Inflammatory macrophage treated with lipopolysaccharide for 1 hour (primary cell): ENCODE measurements at places on chromosomes 5 and 9.
A peak's percentile ranks its signal among the peaks of the same experiment; 100 is the strongest.

DNA sequence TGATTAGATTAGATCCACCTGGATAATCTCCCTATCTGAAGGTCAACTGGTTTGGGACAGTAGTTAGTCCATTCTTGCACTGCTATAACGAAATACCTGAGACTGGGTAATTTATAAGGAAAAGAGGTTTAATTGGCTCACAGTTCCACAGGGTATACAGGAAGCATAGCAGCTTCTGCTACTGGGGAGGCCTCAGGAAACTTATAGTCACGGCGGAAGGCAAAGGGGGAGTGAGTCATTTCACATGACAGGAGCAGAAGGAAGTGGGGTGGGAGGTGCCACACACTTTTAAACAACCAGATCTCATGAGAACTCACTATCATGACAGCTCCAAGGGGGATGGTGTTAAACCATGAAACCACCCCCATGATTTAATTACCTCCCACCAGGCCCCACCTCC, 9.9 kb downstream of the C9orf40 start:
- DNase-seq = peak; percentile 37

DNA sequence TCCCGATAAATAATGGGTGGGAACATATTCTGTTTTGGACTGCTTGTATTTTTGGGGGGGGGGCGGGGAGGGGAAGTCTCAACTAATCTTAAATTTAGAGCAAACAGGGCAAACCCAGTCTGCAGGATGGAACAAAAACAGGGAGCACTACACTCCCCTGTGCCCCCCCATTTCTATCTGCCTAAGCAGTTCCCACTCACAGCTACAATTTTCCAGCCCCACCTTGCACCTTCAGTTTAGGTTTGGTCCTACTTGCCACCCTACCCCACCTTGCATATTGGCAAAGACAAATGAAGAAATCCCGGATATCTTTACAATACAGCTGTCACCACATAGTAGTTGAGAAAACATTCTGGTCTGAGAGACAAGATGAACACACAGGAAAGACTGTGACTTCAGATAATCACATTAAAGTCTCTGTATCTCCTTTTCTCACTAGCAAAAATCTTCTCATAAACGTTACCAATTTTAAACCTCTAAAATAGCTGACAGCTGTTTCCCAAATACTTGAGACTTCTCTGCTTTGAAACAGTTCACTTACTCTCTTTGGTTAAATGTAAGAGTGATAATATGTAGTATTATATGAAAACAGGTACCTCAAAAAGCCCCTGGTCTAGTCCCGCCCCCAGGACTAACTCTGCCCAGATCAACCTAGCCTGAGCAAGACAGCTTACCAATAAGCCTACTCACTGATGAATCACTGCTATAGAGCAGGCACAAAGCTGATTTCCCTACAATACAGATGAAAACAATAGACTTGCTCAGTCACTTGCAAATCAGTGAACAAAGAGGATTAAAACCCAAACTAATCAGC, 5.2 kb upstream of the RAPGEF6 start:
- DNase-seq = no peak

DNA sequence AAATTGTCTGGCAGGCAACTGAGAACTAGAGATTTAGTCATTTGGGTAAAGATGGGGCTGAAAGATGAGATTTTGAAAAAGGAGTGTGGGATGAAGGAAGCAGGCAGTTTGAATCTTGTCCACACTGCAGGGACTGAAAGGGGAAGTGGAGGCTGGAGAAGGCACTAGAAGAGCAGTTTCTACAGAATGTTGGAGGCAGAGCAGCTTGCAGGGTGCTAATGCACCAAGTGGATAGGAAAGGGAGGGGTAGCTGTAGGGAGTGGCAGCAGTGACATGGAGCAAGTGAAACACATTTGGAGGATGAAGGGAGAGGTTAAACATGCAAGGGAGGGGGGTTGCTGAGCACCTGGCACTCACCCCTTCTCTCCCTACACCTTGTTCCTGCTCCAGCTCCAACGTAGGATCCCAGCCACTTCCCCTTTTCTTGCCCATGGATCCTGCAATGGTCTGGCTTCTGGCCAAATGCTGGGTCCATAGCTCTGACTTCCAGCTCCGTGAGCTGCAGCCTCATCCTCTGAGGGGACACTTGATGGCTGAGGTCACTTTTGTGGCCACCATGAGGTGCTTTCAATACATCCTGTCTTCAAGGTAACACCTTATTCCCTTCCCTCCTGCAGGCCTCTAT, 30.0 kb upstream of the FGD3 start:
- peak; percentile 19 for DNase-seq

DNA sequence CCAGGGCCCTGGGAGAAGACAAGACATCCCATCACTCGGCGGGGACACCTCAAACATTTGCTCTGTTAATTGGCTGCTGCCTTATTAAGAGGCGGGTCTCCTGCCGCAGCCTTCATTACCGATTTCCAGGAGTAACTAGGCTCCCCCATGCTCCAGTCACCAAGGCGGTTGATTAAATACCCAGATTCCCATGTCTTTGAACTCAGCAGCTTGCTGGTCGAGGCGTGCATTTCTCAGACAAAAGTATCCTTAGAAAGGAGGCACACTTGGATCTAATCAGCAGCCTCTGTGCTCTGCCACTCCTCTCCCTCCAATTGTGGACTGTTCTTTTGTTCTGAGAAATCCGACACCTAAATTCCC, 228.8 kb downstream of the FSTL4 start:
- no peak for DNase-seq

DNA sequence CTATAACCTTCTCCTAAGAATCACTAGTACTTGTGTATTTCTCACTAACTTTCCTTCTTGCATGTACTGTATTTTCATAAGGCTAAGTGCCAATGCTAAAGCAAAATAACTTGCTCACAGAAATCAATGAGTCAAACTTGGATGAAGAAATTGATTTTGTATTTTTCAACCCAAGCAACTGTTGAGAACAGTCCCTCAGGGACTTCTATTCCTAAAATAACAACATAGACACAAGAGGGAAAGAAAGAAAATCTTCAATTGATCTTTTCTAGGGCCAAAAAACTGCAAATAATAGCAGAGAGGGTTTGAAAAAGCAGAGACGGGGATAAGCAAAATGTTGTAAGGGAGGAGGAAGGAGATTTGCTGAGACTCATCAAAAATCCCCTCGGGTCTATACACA, 69.8 kb downstream of the HABP4 start:
- no peak for DNase-seq

DNA sequence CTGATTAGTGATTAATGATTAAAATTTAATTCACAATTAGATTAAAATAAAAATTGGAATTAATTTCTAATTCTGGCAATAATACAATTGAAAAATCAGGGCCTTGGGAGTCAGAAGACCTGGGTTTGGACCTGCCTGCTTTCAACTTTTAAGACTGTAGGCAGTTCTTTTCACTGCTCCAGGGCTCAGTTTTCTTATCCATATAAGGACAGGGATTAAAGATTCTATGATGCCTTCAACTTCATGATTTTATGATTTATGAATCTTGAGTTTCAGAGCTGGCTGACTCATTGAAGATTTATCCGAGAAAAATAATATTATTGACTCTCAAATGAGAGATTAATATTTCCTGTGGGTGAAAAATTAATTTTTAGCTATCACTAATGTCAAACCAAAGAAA, 208.6 kb upstream of the ANKH start:
- no peak for DNase-seq

- DNase-seq = no peak
Observed at GRCh38 chr5:123871373-123871772, 359.4 kb downstream of the CSNK1G3 start.

DNA sequence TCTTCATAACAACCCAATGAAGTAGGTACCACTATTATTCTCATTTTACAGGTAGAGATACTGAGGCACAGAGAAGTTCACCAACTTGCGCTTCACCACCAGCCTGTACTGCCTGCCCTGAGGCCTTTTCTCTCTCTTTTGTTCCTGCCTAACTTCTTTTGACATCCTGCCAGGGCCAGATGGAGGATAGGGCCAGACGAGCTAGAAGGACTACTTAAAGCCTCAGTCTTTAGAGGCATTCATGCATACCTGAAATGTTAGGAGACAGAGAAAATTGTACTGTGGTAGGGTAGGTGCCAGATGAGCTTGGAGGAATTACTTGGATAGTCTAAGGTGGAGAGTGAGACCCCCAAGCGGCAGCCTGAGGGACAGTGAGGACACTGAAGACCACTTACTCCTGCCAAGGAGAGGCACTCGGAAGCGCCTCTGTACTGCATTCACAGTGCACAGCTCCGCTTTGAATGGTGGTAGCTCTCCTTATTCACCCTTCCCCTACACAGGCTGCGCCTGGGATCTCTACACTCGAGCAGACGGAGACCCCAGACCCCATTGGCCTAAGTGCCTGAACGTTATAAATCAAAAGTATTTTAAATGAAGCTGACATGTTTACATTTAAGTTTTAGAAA, 6.2 kb upstream of the ORM1 start:
- no peak for DNase-seq

GRCh38 chr5:91474201-91474600, 91.1 kb upstream of the ARRDC3 start:
- no peak for DNase-seq

GRCh38 chr9:32954642-32955041, 46.8 kb downstream of the APTX start:
- DNase-seq = no peak

GRCh38 chr5:58446024-58446423, 13.9 kb downstream of the PLK2 start:
- DNase-seq = no peak

GRCh38 chr9:107425101-107426025, 64.2 kb downstream of the KLF4 start:
- peak; percentile 79 for DNase-seq

GRCh38 chr9:113154471-113154870, 3.7 kb downstream of the SLC31A2 start:
- DNase-seq = peak; percentile 72

DNA sequence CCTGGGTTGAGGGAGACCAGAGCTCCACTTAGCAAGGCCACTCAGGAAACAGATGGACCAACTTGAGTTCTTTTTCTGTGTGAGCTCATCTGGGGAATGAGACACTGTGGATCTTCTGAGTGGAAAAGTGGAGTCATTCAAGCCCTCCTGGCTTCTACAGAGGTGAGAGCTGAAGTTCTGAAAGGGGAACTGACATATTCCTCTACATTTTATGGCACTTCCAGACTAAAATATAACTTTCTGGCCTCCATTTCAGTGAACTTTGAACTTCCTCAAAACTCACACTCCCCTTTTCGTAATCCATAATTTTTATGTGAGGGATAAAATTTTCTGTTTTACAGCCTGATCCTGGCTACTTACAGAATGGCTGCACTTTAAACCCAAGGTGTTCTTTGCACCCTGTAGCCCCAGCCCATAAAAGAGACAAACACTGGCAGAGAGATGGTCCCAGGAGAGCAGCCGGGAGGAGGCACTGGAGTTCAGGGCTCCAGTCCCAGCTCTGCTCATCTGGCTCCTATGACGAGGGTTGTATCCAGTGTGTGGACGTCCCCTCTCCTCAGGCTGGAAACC, 10.8 kb downstream of the SPAAR start:
- peak; percentile 4 for DNase-seq

GRCh38 chr5:145921211-145921610, 15.2 kb upstream of the SH3RF2 start:
- DNase-seq = no peak

DNA sequence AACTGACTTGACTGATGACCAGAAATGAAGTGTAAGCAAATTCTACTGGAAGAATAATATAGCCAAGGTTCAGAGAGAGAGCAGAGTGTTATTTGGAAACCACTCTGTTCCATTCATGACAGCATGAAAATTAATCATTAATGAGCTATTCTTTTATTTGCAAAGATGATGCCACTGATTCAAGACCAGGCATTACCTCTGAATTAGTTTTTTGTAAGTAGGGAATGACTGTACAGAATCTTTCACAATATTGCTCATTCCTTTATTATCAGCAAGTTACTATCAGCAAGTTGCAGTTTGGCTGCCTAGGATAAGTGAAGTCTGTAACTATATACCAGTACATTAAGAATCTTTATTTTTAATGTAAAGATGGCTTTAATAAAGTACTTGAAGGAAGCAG, 75.1 kb upstream of the RGMB start:
- no peak for DNase-seq

DNA sequence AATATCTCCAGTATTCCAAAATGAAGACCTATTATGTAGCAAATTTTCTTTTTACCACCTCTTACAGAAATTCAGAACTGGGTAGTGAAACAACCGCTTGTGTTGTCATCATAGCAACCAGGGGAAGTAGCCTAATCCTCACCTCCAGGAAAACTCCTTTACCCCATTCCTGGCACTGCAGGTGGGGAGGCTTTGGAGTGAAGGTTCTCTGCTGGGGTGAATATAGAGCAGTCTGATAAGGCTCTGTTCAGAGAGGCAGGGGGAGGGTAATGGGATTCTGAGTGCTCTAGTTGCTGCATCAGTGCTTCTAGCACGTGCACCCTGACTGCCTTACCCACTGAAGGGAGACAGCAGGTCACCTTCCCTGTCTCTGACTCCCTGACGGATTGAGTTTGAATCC, 116.2 kb downstream of the MAN2A1 start:
- no peak for DNase-seq

GRCh38 chr5:37034955-37035354, 158.4 kb downstream of the NIPBL start:
- DNase-seq = no peak

DNA sequence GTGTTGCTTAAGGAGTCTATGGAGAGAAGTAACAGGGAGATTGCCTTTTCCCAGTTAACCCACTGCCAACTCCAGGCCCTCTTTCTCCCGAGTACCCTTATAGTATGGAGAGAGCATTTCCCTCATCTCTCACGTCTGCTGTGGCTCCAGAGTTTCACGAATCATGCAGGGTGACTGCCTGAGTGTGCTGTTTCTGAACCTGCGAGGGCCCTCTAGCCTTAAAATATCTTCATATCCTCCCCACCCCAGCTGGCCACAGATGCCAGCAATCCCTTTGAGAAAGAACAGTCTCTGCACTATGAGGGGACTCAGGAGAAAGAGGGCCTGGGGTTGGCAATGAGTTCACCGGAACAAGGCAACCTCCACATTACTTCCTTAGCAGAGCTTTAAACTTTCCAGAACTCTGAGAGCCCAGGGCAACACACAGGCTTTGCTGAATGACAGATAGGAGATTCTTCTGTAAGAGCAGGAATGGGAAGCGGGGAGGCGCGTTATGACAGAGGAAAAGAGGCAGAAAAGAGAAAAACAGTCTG, 81.6 kb upstream of the ANKH start:
- no peak for DNase-seq

GRCh38 chr5:143133721-143134120, 269.8 kb downstream of the NR3C1 start:
- no peak for DNase-seq

GRCh38 chr9:126667190-126668055, 53.7 kb downstream of the LMX1B start:
- DNase-seq = no peak
